Stimulated activated CD4-positive, alpha-beta T cell treated with anti-CD3 and anti-CD28 coated beads, Interleukin-2, amount 100 ng/mL, for 48 hours (primary cell): ENCODE measurements at places on chromosomes 3 and 15.

- DNase-seq: no peak
Observed at GRCh38 chr3:72042397-72043203, 257.7 kb upstream of the PROK2 start.

GRCh38 chr3:195540511-195540910 lies 2.6 kb downstream of the PPP1R2 start:
- DNase-seq: no peak

- no peak for DNase-seq
Observed at GRCh38 chr15:63405159-63405558, 23.5 kb upstream of the CA12 start.

- no peak for DNase-seq
Observed at GRCh38 chr3:20047341-20047779, 7.1 kb downstream of the KAT2B start.

DNA sequence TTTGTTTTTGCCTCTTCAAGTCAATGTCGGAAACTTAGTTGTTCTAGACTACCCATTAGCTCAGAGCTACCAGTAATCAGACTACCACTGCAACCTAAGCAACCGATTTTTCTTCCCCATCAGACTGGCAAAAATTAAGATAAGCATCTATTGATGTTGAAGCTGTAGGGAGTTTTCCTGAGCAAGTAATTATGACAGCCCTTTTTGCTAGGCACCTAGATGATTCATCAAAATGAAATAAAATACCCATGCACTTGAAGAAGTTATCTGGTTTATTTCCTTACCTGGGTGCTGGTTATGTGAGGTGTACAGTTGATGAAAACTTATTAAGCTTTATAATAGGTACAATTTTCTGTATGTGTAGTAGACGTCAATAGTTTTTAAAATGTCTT lies 554 bp upstream of the COMMD4 start:
- no peak for DNase-seq

DNA sequence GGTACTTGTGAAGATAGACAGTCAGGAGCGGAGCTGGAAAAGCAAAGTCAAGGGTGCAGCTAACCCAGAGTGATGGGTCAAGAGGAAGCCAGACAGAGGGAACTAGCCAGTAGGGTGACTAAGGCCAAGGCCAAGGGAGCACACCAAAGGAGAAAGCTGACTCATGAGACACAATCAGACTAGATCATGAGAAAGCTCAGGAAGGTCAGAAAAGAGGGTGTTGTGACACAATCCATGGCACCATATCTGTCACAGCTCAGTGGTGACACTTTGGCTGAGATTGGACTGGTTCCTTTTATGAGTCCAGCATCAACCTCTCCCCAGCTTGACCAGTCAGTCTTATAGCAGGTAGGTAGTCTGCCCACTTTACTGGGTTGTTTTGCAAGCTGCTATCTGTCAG lies 22.2 kb downstream of the P2RY1 start:
- DNase-seq: no peak

GRCh38 chr3:142818651-142819050 lies 70.2 kb downstream of the PCOLCE2 start:
- DNase-seq: no peak

- no peak for DNase-seq
Observed at GRCh38 chr15:40340038-40340739, 550 bp downstream of the CCDC9B start.

DNA sequence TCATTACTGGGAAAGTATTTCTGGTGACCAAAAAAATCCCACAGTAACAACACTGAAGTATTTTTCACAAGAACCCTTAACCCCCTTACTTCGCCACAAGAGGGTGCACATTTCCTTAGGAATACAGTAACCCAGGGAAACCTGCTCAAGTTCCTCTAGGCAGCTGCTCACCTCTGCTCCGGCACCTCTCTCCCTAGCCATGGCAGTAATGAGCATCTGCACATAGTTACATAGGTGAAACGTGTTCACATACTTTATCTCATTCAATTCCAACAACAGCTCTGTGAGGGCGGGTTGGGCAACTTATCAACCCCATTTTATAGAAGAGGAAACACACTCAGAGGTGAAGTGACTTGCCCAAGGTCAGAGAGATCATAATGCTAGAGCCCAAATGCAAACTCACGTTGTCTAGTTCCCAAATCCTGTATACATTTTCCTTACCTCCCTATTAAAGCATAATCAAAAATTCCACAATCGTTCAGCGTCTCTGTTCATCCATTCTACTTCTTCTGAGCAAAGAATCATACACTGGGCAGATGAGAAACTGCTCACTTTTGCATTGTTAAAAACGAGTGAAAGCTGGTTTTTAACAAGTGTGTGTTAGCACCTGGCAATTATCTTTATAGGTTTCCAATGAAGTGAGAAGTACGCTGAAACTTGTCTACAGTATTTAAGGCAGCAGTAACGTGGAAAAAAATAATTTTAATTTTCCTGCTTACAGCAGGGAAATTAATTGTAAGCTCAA lies 90.7 kb downstream of the IGF2BP2 start:
- DNase-seq: no peak

DNA sequence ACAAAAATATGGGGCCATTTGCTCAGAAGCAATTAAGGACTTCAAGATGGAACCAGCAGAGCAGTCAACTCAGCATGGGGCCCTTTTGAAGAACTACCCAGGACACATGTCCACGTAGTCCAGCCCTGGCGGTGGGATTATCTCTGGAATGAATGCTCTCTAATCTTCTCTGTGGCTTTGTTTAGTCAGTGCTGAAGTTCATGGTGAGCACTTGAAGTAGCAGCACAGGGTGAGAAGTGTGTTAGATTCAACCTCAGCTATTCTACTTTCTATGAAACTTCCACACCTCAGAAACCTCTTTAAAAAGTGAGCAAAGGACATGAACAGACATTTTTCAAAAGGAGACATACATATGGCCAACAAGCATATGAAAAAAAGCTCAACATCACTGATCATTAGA lies 74.4 kb downstream of the THRB start:
- DNase-seq: no peak

- no peak for DNase-seq
Observed at GRCh38 chr3:59731943-59732342, 682.1 kb upstream of the CFAP20DC start.

DNA sequence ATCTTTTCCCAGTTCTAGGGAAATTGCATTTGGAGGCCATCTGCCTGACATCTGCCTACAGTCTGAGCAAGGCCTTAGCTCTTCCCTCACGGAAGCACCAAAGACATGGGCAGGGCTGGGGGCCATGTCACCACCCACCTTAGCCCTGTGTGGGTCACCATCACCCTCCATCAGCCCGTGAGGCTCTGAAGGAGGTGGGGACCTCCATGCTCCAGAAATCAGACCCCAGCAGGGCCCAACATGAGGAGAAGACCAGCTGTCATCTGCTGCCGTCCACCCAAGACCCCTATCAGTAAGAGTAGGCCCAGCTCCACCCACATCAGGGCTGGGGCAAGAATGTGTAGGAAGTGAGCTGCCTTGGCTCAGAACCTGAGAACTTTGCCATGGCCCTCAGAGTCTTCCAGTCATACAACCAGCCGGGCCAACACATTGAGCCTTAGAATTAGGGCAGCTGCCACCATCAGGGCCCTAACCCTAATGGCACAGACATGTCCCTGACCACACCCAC lies 1.9 kb downstream of the TMIE start:
- no peak for DNase-seq

DNA sequence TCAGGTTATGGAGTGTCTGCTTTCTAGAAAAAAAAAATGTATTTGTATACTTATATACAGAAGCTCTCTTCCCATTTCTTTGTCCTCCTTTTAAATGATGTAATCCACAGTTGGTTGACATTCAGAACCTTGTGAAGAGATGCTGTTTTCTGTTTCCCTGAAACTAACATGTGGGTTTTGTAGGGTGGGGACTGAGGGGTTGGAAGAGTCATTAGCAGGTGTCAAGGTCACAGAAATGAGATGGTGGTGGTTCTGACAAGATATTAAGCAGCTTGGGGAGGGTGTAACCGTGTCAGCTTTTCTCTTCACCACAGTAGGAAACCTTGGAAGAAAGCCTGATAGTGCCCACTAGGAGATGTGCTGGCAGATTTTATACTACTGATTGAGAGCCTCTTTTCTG lies 2.4 kb downstream of the RASA2 start:
- no peak for DNase-seq

DNA sequence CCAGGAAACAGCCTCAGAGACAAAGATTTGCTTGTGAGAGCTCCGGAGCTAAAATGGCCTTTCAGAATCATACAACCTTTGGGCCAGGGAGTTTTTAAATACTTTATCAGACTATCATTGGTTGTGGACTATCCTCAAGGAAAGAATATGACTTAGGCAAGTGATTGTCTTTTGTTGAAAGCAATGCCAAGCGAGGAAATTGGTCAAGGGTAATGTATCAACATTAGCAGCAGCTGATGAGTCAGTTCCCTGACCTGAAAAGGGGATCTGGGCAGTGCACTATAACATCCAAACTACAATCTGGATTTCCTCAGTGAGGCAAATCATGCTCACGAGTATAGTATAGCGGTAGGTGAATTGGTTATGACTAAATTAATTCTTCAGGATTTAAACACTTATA lies 303.6 kb downstream of the LSAMP start:
- DNase-seq: no peak

GRCh38 chr15:37594417-37594816 lies 340.0 kb upstream of the TMCO5A start:
- DNase-seq: no peak

- no peak for DNase-seq
Observed at GRCh38 chr15:49372366-49372765, 50.7 kb upstream of the FGF7 start.

DNA sequence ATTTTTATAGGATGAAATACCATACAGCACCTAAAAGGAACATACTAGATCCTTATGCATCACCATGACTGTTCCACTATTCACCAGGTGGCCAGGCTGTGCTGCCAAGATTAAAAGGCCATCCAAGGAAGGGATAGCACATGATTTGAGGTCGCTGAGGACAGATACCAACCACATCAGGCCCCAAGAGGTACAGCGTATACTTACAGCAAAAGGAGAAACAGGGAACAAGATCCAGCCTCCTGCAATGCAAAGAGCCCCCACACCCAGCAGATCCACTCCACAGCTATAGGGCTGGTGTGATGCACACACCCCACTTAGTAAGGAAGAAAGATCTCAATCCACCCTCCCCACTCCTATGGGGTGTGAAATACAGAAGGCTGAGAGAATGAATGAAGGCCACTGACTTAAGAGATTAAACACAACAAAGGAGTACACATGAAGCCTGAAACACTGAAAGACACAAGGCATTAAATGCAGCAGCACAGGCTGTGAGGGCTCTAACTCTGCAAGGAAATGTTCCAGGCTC lies 32.0 kb upstream of the ZNF445 start:
- DNase-seq: no peak

- DNase-seq: no peak
Observed at GRCh38 chr3:111143-112069, 85.2 kb upstream of the CHL1 start.

GRCh38 chr3:101861789-101862415 lies 12.6 kb downstream of the NFKBIZ start:
- no peak for DNase-seq

DNA sequence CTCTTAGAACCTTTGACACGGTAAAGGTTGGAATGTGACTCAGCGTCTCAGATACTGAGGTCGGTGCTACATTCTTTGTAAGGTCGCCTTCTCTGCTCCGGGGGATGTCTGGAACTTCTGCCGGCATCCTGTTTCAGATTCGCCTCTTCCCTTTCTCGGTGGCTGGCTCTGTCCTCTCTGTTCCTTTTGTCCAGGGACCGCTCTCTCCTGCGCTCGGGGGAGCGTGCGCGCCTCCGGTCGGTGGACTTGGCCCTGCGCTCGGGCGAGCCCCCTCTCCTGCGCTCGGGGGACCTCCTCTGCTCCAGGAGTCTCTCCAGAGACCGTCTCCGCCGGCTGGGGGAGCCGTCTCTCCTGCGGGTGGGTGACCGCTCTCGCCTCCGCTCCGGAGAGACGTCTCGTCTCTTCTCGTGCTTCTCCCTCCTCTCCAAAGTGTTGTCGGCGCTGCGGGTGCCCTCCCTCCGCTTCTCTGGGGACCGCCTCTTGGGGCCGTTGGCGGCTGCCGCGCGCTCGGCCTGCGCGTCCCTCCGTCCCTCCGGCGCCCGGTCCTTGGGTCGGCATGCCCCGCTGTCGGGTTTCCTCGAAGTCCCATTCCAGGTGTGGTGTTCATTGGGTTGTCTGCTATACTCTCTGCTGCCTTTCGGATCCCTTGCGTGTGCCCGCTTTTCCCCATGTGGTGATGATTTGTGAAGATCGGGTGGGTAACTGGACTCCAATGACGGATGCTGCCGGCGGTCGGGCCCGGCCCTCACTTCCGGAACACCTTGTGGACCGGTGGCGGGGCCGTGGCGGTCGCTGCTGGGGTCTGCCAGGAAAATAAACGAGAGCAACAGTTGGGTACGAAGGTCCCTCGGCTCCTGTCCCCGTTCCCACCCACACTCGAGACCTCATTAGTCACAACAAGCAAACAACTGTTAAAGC lies 668.8 kb upstream of the ADAMTS9 start:
- DNase-seq: no peak

DNA sequence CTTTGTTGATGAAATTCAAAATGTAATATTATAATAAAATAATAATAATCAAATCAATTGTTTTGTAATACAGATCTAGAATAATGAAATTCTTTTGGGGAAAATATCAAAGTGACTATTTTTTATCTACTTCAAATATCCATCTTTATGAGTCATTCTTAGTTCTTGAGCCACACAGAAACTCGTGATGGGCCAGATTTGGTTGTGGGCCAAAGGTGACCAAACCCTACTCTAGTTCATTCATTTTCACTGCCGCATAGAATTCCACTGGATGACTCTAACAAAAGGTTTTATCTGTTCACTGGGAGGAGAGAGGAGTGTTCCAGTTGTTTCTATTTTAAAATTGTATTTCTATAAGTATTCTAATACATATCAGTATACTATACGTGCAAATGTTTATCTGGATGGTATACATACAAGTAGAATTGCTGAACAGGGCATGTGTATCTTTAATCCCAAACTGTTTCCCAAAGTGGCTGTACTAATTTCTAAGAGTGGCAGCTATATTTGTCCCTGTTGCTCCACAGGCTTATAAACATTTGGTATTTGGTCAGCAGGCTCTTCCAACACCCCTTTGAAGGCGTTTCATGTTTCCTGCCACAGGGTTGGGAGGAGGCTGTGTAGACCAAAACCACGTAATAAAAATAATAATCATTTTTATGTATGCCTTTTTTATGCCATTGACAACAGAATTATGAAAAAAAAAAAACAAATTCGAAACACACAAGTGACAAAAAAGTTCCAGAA lies 7.3 kb upstream of the RTP3 start:
- DNase-seq: no peak

DNA sequence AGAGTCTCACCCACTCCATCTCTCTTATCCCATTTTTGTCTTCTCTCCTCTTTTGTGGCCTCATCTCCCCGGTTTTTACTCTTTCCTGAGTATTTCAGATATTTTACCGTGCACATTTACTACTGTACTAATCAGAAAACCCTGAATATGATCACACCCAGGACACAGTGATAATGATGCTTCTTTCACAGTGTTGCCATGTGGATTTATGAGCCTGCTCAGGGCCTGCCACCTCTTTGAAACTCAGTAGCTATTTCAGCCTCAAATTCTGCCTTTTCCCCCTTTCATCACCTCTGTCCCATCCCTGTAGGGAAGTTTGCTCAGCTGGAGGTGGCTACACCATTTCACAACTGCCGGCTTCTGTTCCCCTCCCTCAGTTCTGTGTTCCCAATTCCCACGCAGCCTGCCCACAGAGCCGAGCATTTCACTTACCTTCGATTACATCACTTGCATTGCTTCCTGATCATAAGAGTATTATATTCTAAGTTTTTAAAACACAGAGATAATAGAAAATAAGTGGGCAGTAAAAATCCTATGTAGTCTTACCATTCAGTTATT lies 33.2 kb downstream of the ARNT2 start:
- DNase-seq: no peak
